Central memory CD4-positive, alpha-beta T cell (primary cell): ENCODE measurements at places on chromosomes 7 and 10.
A peak's percentile ranks its signal among the peaks of the same experiment; 100 is the strongest.

DNA sequence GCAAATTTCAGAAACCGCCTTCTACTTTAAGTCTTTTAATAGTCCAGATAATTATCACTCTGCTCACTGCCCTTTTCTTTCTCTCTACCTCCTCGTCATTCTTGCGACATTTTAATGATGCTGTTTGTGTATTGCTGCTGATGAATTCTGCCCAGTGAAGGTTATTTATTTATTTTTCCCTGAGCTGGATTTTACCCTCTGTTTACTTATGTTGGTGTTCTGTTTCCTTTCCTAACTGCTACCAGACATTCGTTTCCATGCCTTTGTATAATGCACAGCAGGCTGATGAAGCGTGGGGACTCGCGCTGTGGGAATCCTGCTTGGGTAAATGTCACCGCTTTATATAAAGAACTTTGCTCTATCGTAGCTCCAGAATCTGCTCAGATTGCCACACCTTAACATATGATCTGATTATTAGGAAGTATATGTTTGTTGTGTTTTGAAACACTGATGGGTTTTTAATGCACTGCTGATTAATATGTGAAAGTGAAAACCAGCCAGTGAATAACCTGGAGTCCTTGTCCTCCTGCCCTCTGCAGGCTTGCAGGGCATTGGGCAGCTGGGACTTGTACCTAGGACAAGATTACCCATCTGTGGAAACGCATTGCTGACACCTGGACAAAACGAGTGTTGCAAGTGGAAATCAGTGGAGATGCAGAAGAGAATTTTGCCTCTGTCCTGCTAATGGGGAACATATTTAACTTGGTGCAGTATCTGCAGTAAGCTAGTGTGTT is 291.5 kb downstream of the SDK1 start:
- no peak for DNase-seq

DNA sequence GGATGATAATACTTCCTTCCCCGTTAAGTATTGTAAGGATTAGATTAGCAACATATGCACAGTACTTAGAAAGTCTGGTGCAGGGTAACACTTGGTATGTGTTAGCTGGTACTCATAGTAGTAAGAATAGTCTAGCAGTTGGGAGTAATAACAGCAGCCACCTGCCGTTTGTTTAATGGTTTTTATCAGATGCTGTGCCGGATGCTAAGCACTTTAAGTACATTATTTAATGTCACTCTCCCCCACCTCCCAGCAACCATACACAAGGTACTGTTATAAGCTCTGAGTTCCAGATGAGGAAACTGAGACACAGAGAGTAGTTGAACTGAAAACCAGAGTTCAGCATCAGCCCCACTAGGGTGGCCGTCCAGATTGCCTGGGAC is 60.1 kb downstream of the ZMIZ1 start:
- DNase-seq: no peak

GRCh38 chr10:71740069-71740653 is 20.6 kb upstream of the C10orf105 start:
- no peak for DNase-seq

- no peak for DNase-seq
Measured at GRCh38 chr7:20737840-20738448, 48.7 kb downstream of the SP8 start.

GRCh38 chr10:113960617-113961181 is 83.0 kb upstream of the ADRB1 start:
- DNase-seq: peak; percentile 59

- no peak for DNase-seq
Measured at GRCh38 chr10:14815681-14816080, 22.2 kb downstream of the CDNF start.

DNA sequence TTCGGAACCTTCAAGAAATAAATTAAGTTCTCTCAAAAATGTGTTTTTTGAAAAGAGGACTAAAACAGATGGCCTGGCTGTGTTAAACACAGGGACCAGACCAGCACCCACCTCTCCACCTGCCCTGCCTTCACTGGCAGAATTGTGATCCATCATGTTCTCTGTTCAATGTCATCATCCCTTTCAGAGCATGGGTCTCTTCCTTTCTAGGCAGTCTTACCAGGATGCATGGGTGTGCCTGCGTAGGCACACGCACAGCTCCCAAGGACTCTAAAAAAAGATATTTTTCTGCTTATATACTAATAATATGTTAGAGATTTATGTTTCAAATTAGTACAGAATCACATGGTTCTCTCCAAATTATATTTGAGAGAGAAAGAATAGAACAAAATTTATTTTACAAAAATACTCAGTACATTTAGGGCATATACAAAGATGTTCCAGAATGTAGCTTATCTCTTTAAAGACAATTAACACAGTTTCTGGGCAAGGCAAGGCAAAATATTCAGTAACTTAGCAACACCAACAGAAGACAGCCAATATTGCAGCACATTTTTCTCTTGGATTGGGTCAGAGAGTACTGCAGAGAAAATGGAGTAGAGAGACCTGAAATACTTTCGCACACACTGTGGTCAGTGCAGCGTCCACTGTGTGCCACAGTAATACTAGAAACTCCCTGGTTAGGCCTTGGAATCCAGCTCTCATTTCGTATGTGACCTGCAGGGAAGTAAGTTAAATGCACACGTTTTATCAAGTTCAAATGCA is 52.8 kb downstream of the EGFR start:
- no peak for DNase-seq

GRCh38 chr7:46315891-46316290 is 394.8 kb upstream of the IGFBP3 start:
- DNase-seq: no peak

GRCh38 chr7:124388751-124389150 is 355.9 kb upstream of the TMEM229A start:
- no peak for DNase-seq

- DNase-seq: no peak
Measured at GRCh38 chr7:151456276-151456675, 16.3 kb upstream of the CRYGN start.

GRCh38 chr10:119672291-119672690 is 21.1 kb downstream of the BAG3 start:
- no peak for DNase-seq

- no peak for DNase-seq
Measured at GRCh38 chr10:131817866-131818509, 82.8 kb upstream of the PPP2R2D start.

- DNase-seq: no peak
Measured at GRCh38 chr10:115092555-115093285, 445 bp upstream of the ATRNL1 start.

DNA sequence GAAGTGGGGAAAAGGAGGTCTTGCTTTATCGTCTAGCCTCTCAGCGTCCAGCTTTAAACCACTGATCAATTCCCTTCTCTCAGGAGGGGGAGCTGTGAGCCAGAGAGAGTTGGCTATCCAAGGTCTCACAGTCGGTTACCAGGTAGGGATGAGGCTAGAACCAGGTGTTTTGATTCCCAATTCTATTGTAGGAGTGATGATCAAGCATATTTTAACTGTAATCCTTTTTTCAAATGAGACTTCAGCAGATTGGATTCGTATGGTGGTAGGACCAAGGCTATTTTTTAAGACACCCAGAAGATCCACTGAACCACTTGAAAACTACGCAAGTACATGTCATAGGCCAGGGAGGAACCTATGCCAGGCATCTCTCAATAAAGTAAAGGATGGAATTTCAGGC is 8.4 kb downstream of the MINDY4 start:
- DNase-seq: no peak

- DNase-seq: no peak
Measured at GRCh38 chr7:128997181-128997580, 57.7 kb downstream of the TNPO3 start.

DNA sequence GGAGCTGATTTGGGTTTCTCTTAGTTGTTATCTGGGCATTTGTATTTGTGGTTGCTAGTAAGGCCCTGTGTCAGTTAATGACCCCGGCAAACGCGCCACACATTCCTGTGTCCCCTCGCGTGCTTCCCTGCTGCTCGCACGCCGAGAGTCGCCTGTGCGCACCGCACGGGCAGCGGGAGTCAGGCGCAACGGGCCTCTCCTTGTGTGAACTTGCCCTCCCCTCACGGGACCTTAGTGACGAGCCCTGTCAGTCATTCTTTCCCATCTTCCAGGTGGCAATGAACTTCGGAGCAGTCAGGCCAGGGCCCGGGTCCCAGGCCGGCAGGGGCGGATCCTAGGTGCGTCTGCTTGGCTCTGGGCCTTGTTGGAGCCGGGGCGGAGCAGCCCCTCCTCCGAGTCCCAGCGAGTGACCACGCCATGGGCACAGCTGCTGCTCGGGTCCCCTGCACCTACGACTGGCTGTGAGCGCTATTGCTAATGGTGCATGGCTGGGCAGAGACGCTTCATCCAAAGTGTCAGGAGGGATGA is 12.4 kb upstream of the PRKAR1B start:
- no peak for DNase-seq

GRCh38 chr10:76296957-76297356 is 865.5 kb downstream of the LRMDA start:
- no peak for DNase-seq

DNA sequence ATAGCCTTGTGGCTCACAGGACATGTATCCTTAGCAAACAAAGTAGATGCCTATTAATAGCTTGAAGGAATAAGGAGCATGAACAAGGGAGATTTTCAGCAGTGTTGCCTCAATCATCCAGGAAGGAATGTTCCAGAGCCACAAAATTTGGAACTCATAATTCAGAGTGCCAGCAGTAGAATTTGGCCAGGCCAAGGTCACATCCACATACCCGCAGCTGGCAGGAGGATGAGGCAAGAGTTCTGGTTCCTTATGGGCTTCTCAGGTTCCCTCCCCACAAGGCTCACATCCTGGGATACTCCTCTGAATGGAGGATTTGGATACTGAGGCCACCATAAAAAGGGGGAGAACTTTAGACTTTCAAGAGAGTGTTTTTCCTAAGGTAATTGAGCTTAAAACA is 45.8 kb downstream of the SUFU start:
- no peak for DNase-seq

DNA sequence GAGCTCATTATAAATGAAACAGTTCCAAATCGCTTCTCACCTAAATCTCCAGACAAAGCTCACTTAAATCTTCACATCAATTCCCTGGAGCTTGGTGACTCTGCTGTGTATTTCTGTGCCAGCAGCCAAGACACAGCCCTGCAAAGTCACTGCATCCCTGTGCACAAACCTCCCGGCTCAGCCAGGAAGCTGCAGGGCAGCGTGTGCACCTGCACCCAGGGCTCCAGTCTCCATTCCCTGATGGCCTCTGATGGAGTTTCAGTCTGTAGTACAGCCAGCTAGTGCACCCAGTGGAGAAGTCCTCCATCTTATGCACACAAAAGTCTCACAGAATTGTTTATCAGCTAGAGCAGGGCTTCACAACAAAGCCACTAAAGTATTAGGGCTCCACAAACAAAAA is 51.1 kb upstream of the PRSS58 start:
- DNase-seq: no peak

DNA sequence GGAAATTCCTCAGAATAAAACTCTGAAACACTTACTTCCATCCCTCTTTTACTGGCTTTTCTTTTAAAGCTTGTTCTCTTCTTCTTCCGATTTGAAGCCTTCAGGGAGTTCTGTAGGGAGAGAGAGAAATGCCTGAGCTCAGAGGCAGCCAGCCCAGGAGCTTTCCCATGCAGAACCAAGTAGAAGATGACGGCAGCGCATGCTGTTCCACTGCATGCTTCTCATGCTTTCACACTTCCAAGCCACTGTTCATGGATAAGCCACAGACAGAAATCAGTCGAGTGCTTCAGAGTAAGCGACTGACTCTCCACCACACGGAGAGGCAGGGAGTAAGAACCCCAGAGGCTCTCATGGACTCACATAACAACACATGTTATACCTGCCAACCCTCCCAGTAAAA is 237.3 kb downstream of the DGKI start:
- no peak for DNase-seq

GRCh38 chr7:26081638-26082037 is 70.4 kb upstream of the NFE2L3 start:
- no peak for DNase-seq

DNA sequence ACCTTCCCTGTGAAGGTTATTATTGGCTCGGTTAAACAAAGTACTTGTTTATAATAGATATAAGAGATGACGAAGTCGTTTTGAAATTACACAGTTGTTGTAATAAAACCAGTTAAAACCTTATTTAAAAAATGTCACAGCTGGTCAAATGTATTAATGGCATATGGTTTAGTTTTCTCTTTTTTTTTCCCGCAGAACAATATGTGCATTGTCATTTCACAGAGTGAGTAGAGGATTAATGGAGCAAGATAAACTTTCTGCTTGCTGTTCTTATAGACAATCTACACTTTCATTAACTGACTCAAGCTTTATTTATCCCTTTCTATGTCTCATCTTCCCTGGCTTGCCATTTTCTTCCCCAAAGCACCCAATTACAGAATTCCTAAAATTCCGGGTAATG is 404.3 kb upstream of the NPVF start:
- DNase-seq: no peak

DNA sequence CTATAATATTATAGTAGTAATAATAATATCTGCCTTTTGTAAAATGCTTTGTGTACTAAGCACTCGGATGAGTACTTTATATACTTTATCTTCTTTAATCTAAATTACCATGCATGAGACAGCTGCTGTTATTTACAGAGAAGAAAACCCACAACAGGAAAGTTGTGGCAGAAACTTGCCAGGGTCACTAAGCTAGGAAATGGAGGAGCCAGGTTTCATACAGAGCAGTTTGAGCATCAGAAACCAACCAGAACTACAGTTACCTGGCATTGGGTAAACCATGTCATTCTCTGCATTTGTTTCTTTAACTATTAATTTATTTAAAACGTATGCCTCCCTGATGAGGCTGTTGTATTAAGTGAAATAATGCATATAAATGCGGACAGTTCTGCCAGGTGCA is 129.9 kb downstream of the CSTF2T start:
- no peak for DNase-seq

- no peak for DNase-seq
Measured at GRCh38 chr7:22487978-22488642, 11.9 kb downstream of the STEAP1B start.

- no peak for DNase-seq
Measured at GRCh38 chr7:93957767-93958166, 36.2 kb downstream of the GNG11 start.

- DNase-seq: no peak
Measured at GRCh38 chr10:73876971-73877370, 2.6 kb upstream of the CAMK2G start.

GRCh38 chr7:13778967-13779366 is 210.5 kb downstream of the ETV1 start:
- no peak for DNase-seq

- DNase-seq: no peak
Measured at GRCh38 chr10:127945948-127946711, 39.2 kb downstream of the PTPRE start.

GRCh38 chr7:140672382-140673062 is at the start of gene ADCK2:
Gene ADCK2, plus strand, starts transcription at chr7:140672945. Its CDS starts 386 bp downstream, at chr7:140673331.
- no peak for DNase-seq

DNA sequence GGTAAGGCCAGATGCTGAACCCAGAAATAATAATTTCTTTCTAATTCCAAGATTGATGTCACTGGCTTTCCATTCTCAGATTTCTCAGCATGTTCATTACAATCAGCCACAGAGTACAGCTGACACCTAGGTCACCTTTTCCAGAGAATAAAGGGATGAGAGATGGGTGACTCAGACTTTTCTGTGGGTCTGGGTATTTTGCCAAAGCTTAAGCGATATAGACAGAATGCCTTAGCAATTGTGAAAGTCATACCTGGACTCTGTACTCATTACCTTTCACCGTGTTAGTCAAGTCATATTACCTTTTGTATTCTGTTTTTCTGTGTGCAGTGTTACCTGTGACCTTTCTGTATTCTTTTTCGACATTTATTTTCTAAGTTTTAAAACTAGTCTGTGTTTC is 10.6 kb upstream of the PRTFDC1 start:
- DNase-seq: no peak
